PC-3 (cell line): ENCODE measurements at places on chromosomes 7 and 10. TPM values are rescaled to one million over a fixed set of nuclear protein-coding genes. Genes with fewer than 3 reads are reported as not detected.

DNA sequence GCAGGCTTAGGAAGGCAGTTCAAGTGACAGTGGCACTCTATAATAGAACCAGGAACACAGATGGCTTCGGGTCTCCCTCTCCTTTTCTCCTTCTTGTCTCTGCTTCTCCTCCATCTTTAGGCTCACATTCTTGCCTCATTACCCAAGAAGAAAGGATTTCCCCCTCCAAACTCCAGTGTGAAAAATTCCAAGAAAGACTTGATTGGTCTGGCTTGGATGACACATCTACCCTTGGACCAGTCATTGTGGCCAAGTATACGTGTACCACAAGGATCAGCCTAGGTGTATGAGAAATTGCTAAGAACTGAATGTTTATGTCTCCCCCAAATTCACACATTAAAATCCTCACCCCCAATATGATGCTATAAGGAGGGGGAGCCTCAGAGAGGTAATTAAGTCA is 53.9 kb downstream of the PRTFDC1 start:
- no peak for DNase-seq

- DNase-seq = no peak
Observed at GRCh38 chr10:71667387-71667752, 52.2 kb downstream of the C10orf105 start.

Gene LIPM
- total RNA-seq = not detected in 2 replicates

GRCh38 chr10:124802313-124802675 is 675 bp downstream of the ABRAXAS2 start:
- no peak for DNase-seq

Gene LEP
- not detected in 2 replicates for total RNA-seq

Gene SFMBT2
- total RNA-seq = 1.9 and 2.1 TPM in 2 replicates

Gene HOXA3
- 4.5 and 13.8 TPM in 2 replicates for total RNA-seq

Gene DYDC2
- total RNA-seq = not detected in 2 replicates

GRCh38 chr7:32496052-32496813 is 944 bp downstream of the AVL9 start:
- DNase-seq = no peak

GRCh38 chr10:86775056-86775869 is 18.8 kb downstream of the BMPR1A start:
- no peak for DNase-seq

DNA sequence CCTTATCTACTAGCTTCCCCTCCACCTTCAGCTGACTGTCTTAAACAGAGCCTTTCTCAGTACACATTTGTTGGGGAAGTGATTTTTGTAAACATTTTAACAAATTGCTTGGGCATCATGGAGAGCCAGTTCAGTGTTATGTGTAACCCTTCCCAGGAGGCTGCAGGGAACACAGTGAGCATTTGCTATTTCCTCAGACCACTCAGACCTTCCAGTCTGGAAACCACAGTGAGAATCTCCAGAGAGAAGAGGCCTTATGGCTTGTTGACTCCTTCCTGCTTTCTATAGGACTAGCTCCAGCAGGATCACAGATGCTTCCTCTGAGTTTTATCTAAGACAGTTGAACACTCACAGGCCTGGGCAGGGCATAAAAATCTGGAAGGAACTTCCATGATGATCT is 409.8 kb upstream of the NPVF start:
- DNase-seq = no peak

Gene CHAT
- not detected in 2 replicates for total RNA-seq

Gene NPC1L1
- 0.04 TPM in 1 of 2 replicates, not detected in the other for total RNA-seq

DNA sequence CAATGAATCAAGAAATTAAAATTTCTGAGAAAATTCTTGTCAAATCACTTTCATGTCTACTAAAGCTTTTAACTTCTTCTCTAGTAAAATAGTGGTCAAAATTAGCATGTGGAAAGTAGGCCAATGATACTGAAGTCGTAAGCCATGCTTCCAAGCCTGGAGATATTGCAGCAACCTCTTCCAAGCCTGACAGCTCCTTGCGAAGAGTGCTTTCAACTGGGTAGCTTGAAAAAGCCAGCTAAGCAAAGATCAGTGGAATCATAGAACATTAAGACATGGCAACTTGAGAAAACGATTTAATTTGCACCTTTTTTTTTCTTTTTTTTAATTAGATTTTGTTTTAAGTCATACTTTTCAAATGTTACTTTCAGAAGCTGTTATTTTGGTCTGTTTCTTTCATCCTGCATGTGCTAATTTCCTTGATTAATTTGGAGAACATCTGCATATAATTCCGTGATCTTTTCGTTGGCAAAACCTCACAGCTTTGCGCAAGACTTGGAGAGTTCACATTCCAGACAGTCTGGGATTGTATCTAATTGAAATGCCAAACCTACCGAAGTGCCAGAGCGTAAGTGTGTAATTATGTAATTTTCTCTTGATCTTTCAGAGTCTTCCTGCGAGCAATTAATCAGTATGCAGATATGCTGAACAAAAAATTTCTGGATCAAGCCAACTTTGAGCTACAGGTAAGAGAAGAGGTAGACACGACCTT is 142.2 kb upstream of the INSYN2A start:
- no peak for DNase-seq

DNA sequence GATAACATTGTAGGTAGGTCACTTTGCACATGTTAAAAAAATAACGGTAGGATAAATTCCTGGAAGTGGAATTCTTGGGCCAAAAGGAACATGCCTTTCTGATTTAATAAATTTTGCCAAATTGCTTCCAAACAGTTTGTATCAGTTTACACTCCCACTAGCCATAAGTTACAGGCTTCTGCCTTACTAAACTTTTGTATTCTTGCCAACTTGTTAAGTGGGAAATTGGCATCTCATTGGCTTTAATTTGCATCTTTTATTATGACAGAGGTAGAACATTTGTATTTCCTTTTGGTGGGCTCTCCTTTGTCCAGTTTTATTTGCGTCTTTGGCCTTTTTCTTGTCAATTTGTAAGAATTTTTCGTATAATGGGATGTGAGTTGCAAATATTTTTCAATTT is 38.3 kb upstream of the FAM180A start:
- no peak for DNase-seq

Gene FUOM
- 33.3 and 40.0 TPM in 2 replicates for total RNA-seq

GRCh38 chr10:14566498-14566897 is 208.2 kb downstream of the FAM107B start:
- no peak for DNase-seq

DNA sequence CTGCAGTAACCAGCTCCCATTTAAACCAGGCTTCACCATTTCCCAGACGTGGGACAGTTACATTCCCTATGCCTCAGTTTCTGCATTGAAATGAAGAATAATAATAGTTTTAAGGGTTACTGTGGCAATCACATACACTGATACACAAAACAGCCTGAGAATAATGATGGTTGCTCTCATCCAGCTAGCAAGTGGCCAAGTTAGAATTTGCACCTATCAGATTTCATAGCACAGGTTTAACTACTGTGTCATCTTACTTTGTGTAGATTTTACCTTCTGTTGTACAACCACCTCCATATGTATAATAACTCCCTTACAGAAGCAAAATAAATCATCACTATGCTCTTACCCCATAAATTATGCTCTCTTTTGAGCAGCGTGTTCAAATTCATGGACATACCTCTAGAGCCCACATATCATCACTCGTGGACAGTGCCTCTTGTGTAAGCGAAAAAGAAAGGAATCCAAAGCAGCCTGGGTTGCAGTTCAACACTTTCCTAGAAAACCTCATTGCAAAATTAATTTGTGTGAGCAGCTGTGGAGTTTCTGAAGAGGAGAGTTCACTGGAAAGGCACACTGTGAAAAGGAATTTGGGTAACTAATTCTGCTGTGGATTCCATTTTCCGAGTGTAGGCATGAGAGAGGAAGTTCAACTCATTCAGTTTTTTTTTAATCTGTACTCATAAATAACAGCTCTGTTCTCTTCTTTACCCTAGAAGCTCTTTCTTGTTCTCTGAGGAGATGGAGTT is 492.5 kb downstream of the ARL4A start:
- DNase-seq = no peak

Gene GNGT1
- not detected in 2 replicates for total RNA-seq

Gene EPHA1
- total RNA-seq = 43.9 and 46.4 TPM in 2 replicates

DNA sequence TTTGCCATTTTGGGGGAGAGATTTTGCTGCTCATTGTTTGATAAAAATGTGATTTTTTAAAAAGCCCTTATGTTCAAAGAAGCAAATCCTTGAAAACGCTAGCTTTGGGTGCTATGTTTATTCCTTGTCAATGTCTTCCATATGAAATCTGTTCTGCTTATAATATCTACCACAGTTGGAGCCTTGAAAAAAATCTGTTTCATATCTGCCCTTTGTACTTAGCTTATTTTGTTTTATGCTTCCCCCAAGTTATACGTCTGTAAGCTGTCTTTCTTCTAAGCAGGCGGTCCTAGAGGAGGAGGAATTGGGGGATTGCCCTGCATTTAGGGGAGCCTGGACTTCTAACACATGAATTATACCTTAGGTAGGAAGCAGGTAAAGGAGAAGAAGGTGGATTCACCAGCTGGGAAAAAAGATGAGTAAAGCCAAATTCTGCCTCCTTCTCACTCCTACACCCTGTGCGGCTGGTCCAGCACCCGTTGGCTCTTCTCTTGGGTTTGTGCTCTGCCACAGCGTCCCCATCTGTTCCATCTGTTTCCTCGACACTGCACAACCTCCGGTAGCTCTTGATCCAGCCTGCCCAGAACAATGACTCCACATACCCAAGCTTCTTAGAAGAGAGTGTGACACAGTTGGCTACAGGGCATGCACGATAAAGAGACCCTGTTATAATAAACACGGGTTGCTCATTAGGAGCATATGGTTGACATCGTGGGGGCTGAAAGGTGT is 31.9 kb upstream of the NEUROD6 start:
- no peak for DNase-seq
